PC-9 (cell line): ENCODE measurements at places on chromosomes 7 and 10. TPM values are rescaled to one million over a fixed set of nuclear protein-coding genes. Genes with fewer than 3 reads are reported as not detected.
A peak's percentile ranks its signal among the peaks of the same experiment; 100 is the strongest.

DNA sequence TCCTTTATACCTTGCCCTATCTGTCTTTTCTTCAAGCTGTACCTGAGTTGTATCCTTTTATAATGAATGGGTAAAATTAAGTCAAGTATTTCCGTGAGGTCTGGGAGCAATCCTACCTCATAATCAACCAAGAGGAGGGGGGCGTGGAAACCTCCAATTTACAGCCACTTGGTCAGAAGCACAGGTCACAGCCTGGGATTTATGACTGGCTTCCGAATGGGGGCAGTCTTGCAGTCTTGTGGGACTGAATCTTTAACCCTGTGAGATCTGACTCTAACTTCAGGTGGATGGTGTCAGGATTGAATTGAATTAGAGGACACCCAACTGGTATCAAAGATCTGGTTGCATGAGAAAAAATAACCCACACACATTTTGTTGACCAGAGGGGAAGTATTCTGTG lies 23.5 kb upstream of the KCNMA1 start:
- H3K27ac ChIP-seq, result no peak overlapping the region
- no peak for DNase-seq
- no peak overlapping the region for H3K4me3 ChIP-seq
- H3K4me1 ChIP-seq, result no peaks in the 10 kb centered on the region
- H3K36me3 ChIP-seq, result no peaks in the 10 kb centered on the region
- H3K27me3 ChIP-seq, result peaks cover 37% of the 10 kb centered on the region

- no peak overlapping the region for H3K27ac ChIP-seq
- H3K4me3 ChIP-seq, result no peak overlapping the region
- no peaks in the 10 kb centered on the region for H3K36me3 ChIP-seq
- DNase-seq, result no peak
- no peaks in the 10 kb centered on the region for H3K27me3 ChIP-seq
These were observed 135.4 kb downstream of the ST7 start for GRCh38 chr7:117088623-117089194.

- H3K4me1 ChIP-seq, result no peaks in the 10 kb centered on the region
- DNase-seq, result no peak
- H3K27ac ChIP-seq, result no peak overlapping the region
- no peak overlapping the region for H3K4me3 ChIP-seq
- H3K27me3 ChIP-seq, result no peaks in the 10 kb centered on the region
These were observed 117.9 kb upstream of the KLF6 start for GRCh38 chr10:3902809-3903410.

DNA sequence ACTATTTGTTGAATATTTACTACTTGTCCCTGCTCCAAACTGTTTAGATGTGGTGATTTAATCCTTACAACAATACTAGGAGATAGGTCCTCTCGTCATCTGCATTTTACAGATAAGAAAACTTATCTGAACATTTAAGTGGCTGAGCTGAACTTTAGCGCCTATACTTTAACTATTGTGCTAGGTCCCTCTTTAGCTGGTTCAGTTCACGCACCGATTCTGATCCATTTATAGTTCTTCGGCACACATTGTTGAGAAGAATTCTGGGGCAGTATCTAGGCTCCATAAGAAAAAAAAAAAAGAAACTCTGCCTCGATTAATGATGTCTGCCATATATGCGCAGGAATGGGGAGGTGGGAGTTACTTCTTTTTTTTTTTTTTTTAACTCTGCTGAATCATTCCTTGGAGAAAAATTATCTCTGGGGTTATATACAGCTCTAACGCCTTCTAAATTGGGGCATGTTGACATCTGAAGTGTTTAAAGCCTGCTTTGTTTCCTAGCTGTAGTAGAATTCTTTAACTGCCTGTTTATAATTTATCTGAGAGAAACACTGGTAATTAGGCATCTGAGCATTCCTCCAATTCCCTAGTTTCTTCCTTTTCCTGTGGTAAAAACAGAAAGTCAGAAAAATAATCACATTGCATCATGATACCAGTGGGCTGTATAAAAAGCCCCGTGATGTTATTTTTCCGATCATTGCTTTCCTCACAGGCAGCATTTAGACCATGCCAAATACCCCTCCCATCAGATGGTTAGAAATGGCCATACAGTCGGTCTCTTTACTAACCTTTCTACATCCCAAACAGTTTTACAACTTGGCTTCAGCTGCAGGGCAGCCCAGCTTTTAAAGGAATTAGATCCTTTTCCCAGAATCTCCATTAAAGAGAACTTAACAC lies 98.5 kb upstream of the KDM7A start:
- H3K27ac ChIP-seq, result no peak overlapping the region
- no peak overlapping the region for H3K4me3 ChIP-seq
- no peaks in the 10 kb centered on the region for H3K36me3 ChIP-seq

DNA sequence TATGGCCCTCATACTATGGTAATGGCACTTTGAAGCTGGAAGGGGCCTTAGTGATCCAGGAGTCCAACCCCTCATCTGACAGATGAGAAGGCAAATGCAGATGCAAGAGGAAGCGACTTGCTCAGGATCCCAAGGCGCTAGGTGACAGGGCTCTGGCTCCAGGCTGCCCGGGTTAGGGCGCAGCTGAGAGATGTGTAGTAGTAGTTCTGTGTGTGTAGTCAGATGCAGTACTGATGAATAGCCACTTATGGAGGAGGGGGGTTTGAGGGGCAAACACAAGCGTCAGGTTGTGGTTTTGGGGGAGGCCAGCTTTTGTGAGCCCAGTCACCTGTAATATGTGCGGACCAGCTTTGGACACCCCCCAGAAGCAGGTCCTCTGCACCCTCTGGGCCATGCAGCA lies 4.8 kb downstream of the ADRA2A start:
- no peak overlapping the region for H3K27ac ChIP-seq
- DNase-seq, result no peak
- H3K27me3 ChIP-seq, result no peaks in the 10 kb centered on the region
- no peaks in the 10 kb centered on the region for H3K36me3 ChIP-seq
- H3K4me3 ChIP-seq, result no peak overlapping the region

DNA sequence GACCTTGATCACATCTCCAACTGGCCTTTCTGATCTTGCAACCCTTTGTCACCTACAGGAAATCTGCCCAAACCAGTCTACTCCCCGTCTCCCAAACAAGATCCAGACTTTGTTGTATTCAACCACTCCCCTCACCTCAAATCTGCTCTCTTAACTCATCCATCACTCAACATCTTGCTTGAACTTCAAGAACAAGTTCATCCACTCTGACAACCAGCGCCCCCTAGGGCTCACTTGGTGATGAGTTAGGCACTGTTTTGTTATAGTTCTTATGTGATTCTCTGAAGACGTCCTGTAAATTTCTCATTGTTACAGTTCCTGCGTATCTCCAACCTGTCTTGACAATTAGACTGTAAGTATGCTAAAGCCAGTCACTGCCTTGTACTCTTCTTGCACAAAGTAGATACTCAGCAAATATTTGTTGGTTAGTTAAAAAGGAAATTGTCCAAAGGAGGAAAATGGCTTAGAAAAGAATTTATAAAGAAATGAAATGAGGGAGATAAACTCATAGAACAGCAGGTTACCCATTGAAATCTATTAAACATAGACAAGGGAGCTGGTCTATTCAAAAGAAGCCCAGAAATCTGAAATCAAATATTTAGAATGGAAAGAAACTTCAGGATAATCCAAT lies 5.3 kb downstream of the FRMD4A start:
- H3K27me3 ChIP-seq, result peaks cover 60% of the 10 kb centered on the region
- no peaks in the 10 kb centered on the region for H3K36me3 ChIP-seq
- no peaks in the 10 kb centered on the region for H3K4me1 ChIP-seq
- DNase-seq, result peak; percentile 8
- H3K27ac ChIP-seq, result no peak overlapping the region

- no peak for DNase-seq
- H3K27ac ChIP-seq, result no peak overlapping the region
- H3K36me3 ChIP-seq, result no peaks in the 10 kb centered on the region
- peaks cover 15% of the 10 kb centered on the region for H3K27me3 ChIP-seq
These were observed 128.7 kb upstream of the CXCL12 start for GRCh38 chr10:44513591-44513990.

DNA sequence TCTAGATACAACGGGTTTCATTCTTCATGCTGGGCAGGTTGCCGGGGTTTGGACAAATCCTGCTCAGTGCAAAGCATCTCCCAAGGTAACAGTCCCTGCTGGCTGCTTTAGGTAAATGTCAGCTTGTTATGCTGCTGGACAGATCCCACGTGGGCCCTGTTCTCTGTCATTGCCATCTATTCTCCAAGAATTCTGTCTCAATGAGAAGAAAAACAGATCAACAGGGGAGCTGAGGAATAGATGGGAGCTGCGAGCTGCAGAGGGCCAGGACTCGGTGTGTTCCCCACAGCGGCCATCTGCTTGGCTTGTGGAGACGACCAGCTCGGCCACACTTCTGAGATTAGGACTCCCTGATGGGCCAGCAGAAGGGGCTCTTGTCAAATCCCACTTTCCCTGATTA lies 235.2 kb downstream of the DPP6 start:
- peaks cover 30% of the 10 kb centered on the region for H3K27me3 ChIP-seq
- no peak overlapping the region for H3K4me3 ChIP-seq
- no peak overlapping the region for H3K27ac ChIP-seq
- no peaks in the 10 kb centered on the region for H3K4me1 ChIP-seq
- DNase-seq, result no peak

DNA sequence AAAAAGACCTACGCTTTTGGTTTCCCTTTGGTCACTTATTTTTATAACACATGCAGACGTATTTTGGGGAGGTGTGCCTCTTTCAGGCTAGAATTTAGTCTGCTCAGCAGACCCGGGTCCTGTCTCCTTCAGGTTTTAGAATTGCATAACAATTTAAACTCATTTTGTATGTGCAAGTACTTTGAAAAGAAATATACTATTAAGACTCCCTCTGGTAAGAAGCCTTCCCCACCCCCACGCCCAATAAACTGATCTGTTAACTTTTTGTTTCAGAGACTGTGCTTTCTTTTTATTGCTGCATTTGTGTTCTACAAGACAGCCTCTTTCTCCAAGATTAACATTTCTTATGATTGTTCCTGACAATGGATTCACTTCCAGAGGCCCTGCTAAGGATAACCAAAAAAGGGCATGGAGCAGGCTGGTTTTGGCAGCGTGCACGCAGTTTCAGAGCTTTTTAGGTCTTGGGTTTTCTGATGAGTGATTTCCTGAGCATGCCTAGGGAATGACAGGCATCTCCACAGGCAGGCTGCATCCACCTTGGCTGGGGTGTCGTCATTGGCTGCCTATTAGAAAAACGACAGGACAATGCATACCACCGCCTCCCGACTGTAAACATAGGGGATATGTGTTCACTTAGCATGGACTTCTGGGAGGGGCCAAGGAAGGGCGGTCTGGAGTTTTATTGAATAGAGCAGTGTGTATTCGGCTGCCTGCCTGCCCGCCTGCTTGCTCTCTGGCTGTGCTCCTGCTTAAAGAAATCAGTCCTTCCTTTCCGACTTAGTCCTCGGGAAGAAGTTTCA lies at the start of gene CALD1:
CALD1 (plus strand) TSS at position 694 of the 800 bp plus-strand sequence. CDS start 88,100 bp downstream, outside the sequence.
- H3K27me3 ChIP-seq, result no peaks in the 10 kb centered on the region
- peaks cover 33% of the 10 kb centered on the region for H3K4me1 ChIP-seq
- peak within 1 kb of the TSS; percentile 60 for H3K27ac ChIP-seq
- H3K4me3 ChIP-seq, result peak within 1 kb of the TSS; percentile 56
- no peaks in the 10 kb centered on the region for H3K36me3 ChIP-seq

DNA sequence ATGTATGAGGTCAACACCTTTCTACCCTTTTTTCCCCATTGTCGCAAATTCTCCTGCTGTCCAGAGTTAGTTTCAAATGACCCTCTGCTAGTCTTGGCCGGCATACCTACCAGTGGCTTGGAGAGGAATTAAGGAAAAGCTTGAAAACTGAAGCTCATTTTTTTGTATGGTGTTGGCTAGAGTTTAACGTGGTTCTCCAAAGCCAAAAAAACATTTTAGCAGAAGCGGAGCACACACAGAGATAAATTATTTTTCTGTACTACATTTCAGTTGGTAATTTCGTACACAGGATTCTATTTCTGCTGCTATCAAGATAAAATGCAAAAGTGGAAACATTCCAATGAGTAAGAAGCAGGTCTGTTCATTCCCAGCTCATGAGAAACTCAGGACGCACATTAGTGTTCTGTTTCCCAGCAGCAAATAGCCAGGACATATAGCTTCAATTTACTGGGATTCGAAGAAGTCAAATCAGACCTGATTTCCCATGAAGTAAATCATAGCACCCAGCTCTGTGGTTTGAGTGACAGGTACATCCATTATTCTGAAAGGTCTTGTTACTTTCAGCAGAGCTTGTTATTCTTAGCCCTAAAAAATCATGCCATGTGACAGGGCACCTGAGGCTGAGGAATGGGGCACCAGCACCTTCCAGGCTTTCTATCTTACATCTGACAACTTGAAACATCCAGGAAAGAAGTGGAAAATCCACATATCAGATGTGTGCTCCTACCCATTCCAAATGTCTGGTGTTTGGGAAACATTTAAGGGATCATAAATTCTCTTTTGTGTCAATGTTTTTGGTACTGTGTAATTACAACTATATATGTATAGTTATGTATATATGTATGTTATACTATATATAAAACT lies 215.9 kb upstream of the C7orf33 start:
- H3K4me1 ChIP-seq, result no peaks in the 10 kb centered on the region
- no peaks in the 10 kb centered on the region for H3K36me3 ChIP-seq
- DNase-seq, result no peak
- peaks cover 38% of the 10 kb centered on the region for H3K27me3 ChIP-seq
- H3K27ac ChIP-seq, result no peak overlapping the region

DNA sequence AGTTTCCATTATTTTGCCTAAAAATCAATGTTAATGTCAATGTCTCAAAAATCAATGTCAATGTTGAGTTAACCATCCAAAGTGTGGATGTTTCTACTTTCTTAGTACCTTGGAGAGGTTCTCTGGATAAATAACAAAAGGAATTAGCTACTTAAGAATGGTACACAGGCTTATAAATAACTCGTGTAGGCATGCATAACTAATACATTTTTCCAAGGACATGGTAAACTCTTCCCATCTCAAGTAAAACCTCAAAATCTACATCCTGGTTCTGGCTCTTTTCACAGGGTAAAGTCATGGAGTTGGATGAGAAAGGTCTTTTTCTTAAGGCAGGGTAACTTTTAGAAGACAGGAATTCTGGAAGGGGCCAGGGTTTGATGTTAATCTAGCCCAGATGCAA lies 59.9 kb downstream of the CAV1 start:
- DNase-seq, result no peak
- no peak overlapping the region for H3K27ac ChIP-seq
- H3K36me3 ChIP-seq, result no peaks in the 10 kb centered on the region

- H3K27me3 ChIP-seq, result no peaks in the 10 kb centered on the region
- H3K27ac ChIP-seq, result no peak overlapping the region
- no peaks in the 10 kb centered on the region for H3K36me3 ChIP-seq
- H3K4me3 ChIP-seq, result no peak overlapping the region
- no peak for DNase-seq
These were observed 24.6 kb upstream of the ANKRD2 start for GRCh38 chr10:97547962-97548361.

The CALML3 gene
- not detected in 2 replicates for total RNA-seq

The SSC4D gene
- total RNA-seq, result 3.5 and 3.9 TPM in 2 replicates

The PAPSS2 gene
- total RNA-seq, result 37.4 and 71.8 TPM in 2 replicates

The PGAM2 gene
- 4.2 and 9.7 TPM in 2 replicates for total RNA-seq

The VSTM4 gene
- not detected in 2 replicates for total RNA-seq

The TACC2 gene
- 15.8 and 19.6 TPM in 2 replicates for total RNA-seq

The SRRT gene
- 116 and 144 TPM in 2 replicates for total RNA-seq

The PDE6C gene
- not detected in 2 replicates for total RNA-seq

The STEAP1 gene
- total RNA-seq, result 6.3 and 6.5 TPM in 2 replicates

The LSM8 gene
- 55.0 and 61.5 TPM in 2 replicates for total RNA-seq

The PON1 gene
- not detected in 2 replicates for total RNA-seq
